ENCODE measurements at places on chromosomes 4 and X.

DNA sequence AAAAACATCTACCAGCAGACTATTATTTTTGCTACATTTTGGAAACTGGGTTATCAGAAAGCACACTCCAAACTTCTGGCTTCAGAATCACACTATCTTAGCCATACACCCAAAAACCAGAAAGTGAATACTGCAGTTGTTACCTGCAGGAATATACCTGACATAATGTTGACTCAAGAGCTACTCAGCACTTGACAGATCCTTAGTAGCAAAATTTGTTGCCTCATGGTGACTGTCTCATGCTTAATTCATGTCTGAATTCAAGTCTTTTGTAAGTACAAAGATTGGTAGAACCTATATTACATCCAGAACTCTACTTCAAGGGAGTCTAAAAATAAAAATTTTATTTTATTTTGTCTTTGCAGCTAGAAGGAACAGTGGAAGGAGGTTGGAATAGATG is 140.2 kb upstream of the GYPA start:
- no peak for DNase-seq

- DNase-seq = no peak
Measured at GRCh38 chr4:2596611-2597010, 60.2 kb downstream of the FAM193A start.

DNA sequence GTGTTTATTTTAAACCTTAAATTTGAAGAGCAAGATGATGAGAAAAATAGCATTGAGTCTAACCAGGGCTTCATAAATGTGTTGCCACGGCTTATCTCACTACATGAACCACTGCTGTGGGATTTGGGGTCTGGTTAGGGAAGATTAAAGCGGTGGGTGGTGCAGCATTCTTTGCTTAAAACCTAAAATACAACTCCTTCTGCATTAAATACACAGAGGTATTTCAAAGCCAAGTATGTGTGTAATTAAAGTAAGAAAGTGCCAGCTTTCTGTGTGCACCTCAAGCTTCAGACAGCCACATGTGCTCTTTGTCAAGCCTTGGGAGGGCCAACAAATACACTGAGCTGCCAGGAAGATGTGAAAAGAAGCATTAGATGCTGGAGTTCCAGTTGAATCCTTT is 128.0 kb downstream of the CPE start:
- no peak for DNase-seq

- no peak for DNase-seq
Measured at GRCh38 chrX:567891-568290, 62.7 kb upstream of the SHOX start.

DNA sequence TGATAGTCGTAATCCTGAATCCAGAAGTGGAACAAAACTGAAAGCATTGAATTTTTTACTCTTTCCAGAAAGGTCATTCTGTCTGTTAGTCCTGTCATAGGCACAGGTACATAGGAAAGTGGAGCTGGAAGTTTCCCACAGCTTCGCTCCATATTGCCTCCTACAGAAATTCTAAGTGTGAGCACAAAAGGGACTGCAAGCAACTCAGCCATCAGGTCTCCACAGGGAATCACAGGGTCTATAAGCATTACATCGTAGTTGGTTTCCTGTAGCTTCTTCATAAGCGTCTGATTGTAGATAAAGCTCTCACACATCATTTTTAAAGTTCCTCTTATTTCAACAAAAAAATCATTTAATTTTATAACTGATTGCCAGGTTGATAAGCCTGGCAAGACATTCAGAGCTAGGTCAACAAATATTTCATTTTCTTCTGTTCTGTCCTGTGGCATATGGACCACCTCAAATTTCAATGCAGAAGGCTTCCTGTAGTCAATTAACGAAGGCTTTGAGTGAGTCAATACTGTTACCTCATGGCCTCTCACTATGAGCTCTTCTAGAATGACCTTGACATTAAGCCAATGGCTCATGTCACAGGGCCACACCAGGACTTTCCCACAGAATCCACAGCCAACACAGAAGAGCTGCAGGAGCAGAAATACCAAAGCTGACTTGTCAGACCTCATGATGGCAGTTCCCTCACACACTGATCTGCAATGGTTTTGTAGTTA is at the start of gene UGT2A3:
UGT2A3 (minus strand) TSS at position 727 of the 728 bp plus-strand sequence; CDS start at position 683, 44 bp downstream.
- DNase-seq = no peak

DNA sequence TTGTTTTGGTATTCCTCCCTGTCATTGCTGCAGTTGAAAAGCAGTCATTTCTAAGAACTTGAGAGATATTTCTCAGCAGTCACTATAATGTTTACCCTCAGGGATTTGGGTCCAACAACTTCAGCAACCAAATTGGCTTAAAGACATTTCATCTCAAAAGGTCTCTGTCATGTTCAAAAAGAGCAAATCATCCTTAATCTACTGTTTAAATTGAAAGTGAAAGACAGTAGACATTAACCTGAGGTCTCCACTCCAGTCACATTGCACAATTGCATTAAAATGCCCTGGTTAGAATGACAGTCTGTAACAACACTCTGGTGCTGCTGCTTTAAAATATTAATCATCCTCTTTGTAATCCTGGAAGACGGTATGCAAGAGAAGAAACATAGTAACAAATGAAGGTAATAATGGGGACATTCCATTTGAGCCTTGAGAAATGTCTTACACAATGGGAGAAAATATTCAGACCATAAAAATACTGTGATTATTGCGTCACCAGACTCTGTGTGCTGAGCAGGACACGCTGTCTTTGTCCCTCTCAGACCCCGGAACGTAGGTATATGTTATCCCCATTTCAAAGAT is 90.2 kb upstream of the UNC5C start:
- DNase-seq = no peak

DNA sequence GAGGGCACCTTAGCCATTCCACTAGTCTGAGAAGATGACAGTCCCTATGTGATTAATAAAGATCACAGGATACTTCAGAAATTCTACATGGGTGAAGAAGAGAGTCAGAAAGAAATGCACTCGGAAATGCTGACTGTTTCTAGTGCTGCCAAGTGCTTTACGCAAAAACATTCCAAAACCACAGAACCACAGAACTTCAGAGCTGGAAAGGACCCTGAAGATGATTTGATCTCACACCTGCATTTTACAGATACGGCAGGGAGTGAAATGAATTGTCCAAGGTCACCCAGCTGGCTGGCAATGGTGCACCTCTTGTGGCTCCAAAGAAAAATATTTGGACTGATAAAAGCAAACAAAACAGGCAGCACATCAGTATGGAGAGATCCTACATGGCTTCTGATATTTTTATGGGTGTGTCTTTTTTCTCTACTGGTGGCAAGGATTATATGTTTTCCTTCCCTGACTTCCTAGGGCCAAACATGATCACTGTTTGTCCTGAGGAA is 115.9 kb downstream of the MAML3 start:
- no peak for DNase-seq

DNA sequence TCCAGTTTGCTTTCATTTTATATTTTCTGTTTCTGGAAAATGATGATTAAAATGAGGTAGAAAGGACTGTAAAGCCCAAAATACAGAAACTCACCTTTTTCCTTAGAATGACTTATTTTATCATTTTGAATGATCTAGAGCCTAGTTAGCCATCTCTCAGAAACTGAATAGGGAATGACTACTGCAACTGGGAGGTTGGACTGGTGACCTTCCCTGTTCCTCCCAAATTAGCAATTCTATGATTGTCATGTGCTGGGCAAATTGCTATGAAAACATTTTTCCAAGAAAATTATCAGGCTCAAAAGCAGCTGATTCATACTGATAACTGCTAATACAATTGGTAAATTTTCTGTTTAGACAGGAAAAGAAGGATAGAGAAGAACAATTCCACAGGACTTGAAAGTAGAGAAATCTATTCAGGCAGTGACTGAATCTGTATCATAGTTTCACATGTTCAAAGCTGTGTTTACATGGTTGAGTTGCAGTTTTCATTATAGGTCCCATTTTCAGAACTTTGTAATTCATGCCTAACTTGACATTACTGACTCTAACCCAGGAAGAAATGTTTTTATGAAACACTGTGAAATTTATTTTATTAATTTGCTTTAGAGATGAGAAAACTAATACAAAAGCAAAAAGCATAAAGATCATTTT is 43.4 kb upstream of the SEC24B start:
- DNase-seq = no peak

- DNase-seq = no peak
Measured at GRCh38 chrX:3592184-3592583, 121.3 kb downstream of the PRKX start.
